Naive thymus-derived CD4-positive, alpha-beta T cell (primary cell): ENCODE measurements at places on chromosomes 11 and 22. TPM values are rescaled to one million over a fixed set of nuclear protein-coding genes. Genes with fewer than 3 reads are reported as not detected.

MPPED2 gene
- polyA plus RNA-seq, result 0.09 TPM

OVOL1 gene
- polyA plus RNA-seq, result not detected

POU2F3 gene
- not detected for polyA plus RNA-seq

POU2AF3 gene
- not detected for polyA plus RNA-seq

MMP10 gene
- polyA plus RNA-seq, result not detected
